ENCODE measurements at places on chromosomes 1 and 21. TPM values are rescaled to one million over a fixed set of nuclear protein-coding genes. Genes with fewer than 3 reads are reported as not detected.

DNA sequence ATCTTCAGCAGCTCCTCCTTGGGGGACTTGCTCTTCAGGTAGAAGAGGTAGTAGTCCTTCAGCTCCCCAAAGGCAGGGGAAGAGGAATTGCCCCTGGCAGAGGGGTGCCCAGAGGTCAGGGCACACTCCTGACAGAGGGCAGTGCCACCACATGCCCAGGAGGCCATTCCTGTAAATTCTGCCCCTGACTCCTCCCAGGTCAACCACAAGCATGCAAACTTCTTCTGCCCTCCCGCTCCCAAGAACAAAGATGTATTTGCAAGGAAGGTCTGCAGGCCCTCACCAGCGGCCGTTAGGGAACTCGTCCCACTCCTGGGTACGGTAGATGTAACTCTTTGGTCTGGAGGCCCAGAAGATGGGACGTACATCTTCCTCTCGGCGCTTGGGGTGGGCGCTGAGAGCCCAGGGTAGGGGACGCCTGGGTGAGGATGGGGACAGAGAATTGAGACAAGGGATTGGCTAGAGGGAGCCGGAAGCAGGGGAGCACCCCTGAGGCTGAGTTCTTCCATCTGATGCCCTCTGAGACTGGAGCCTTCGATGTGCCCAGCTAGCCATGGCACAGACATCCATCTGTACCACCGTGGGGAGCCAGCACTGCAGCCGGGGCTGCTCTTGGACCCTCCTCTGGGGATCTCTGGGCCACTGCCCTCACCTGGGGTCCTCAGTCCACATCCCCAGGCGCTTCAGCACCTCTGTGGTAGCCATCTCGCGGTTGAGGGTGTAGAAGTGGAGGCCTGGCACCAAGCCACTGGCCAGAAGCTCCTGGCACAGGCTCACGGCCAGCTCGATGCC is 11.1 kb downstream of the MTHFR start:
- H3K4me3 ChIP-seq: no peak overlapping the region
- DNase-seq: no peak
- H3K27ac ChIP-seq: no peak overlapping the region
- no peaks in the 10 kb centered on the region for H3K4me1 ChIP-seq
- peaks cover 3% of the 10 kb centered on the region for H3K36me3 ChIP-seq

DNA sequence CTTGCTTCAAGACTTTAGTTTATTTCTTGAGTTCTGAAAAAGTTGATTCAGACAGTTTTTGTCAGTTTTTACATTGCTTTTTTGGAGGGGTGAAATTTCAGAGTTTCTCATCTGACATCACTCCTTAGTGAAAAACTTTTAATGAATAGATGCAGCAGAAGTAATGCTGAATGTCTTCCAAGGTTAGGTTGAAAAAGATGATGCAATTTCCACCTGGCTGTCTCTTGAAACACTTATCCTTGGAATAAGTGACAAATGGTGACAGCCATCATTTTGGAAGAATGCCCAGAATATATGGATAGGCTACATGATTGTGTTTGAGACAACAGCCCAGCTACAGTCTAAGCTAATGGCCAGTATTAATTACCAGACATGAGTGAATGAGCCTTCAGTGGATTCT is 140.8 kb downstream of the ZNF644 start:
- H3K4me1 ChIP-seq: no peaks in the 10 kb centered on the region
- H3K27ac ChIP-seq: no peak overlapping the region
- no peak overlapping the region for H3K4me3 ChIP-seq
- H3K27me3 ChIP-seq: no peaks in the 10 kb centered on the region

DNA sequence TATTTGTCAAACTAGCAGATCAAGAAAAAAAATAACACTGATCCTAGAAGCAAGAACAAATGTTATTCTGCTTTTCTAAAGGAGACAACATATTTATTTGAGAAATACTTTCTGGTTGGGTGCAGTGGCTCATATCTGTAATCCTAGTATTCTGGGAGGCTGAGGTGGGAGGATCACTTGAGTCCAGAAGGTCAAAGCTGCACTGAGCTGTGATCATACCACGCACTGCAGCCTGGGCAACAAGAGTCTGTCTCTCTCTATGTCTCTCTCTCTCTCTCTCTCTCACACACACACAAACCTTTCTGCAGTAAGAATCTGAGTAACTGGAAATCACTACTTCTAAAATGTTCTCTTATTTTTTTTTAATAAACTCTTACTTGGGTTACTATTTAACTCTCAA is 31.2 kb downstream of the PRPF38A start:
- H3K4me3 ChIP-seq: no peak overlapping the region
- no peaks in the 10 kb centered on the region for H3K4me1 ChIP-seq
- peaks cover 3% of the 10 kb centered on the region for H3K36me3 ChIP-seq
- H3K27me3 ChIP-seq: no peaks in the 10 kb centered on the region
- H3K27ac ChIP-seq: no peak overlapping the region

GRCh38 chr1:17609529-17609928 is 70.0 kb downstream of the ARHGEF10L start:
- H3K4me1 ChIP-seq: no peaks in the 10 kb centered on the region
- H3K36me3 ChIP-seq: no peaks in the 10 kb centered on the region
- no peak for DNase-seq
- H3K27ac ChIP-seq: no peak overlapping the region

DNA sequence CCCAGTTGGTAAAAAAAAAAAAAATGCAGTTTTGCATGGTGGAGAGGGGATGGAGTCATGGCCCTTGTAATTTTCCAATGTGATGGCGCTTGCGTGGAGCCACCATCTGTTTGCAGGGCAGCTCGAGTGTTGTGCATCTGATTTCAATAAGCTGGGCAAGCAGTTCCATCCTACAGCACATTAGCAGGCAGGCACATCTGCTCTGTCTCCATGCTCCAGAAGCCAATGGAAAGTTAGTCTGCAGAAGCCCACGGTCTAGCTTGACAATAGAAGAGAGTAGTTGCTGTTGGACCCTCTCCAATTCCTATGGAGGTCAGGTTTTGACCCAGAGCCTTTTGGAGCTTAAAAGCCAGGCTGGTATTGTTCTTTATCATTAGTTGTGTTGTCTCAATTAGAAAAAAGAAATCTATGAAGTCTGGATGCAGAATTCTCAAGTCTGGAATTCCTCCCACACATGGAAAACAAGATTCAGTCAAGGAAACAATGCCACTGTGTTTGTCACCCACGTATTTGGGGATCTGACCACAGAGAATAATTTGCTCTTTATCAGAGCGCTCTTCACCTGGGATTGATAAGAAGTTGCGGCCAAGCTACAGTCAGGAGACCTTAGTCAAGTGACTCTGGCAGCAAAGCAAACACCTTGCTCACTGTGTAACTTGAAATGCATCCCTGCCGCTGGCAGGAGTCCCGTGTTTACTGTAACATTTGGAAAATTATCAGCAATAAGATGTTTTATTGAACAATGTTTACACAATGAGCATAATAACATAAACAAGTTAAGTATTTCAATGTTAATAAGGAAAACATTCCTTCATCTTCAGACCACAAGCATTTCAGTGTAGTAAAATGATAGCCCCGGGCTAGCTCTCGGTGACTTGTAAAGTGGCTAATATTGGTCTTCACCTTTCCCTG is 20.7 kb downstream of the NGF start:
- no peak overlapping the region for H3K4me3 ChIP-seq
- no peaks in the 10 kb centered on the region for H3K27me3 ChIP-seq
- no peak for DNase-seq
- H3K4me1 ChIP-seq: no peaks in the 10 kb centered on the region
- no peaks in the 10 kb centered on the region for H3K36me3 ChIP-seq
- H3K27ac ChIP-seq: no peak overlapping the region

DNA sequence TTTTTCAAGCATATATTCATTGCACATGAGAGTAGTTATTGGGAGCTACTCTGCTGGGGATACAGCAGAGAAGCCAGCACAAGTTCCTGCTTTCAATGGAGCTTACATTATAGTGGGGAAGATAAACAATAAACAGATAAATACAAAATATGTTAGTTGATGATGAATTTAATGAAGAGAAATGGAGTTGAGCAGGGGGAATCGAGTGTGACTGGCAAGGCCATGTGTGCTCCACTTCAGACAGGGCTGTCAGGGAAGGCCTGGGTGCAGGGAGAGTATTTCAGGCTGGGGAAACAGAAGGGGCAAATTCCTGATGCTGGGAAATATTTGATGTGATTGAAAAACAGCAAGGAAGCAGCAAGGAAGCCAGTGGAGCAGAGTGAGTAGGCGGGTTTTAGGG is 21.2 kb upstream of the BRDT start:
- no peak for DNase-seq
- H3K27me3 ChIP-seq: no peaks in the 10 kb centered on the region
- H3K27ac ChIP-seq: no peak overlapping the region
- no peaks in the 10 kb centered on the region for H3K4me1 ChIP-seq

- H3K4me3 ChIP-seq: no peak overlapping the region
- DNase-seq: no peak
- H3K27me3 ChIP-seq: no peaks in the 10 kb centered on the region
- no peak overlapping the region for H3K27ac ChIP-seq
- no peaks in the 10 kb centered on the region for H3K4me1 ChIP-seq
Observed at GRCh38 chr1:219668446-219668845, 55.5 kb upstream of the ZC3H11B start.

DNA sequence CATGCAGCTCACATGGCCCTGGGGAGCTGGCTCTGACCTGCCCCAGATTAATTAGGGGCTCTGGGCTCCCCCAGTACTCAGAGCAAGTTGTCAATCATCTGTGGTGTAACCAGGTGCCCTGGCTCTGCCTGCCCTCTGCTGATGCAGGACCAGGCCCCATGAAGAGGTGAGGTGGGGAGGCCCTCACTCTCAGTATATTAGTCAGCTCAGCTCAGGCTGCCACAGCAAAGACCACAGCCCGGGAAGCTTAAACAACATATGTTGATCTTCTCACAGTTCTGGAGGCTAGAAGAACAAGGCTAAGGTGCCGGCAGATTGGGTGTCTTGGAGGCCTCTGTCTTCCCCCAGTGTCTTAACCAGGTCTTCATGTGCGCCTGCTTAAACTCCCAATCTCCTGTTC is 66.5 kb downstream of the FCRL5 start:
- H3K27ac ChIP-seq: no peak overlapping the region
- H3K36me3 ChIP-seq: no peaks in the 10 kb centered on the region
- H3K27me3 ChIP-seq: no peaks in the 10 kb centered on the region
- DNase-seq: no peak

- no peaks in the 10 kb centered on the region for H3K4me1 ChIP-seq
- H3K4me3 ChIP-seq: no peak overlapping the region
- H3K36me3 ChIP-seq: no peaks in the 10 kb centered on the region
- no peak for DNase-seq
Observed at GRCh38 chr1:153395776-153396175, 4.9 kb upstream of the S100A8 start.

DNA sequence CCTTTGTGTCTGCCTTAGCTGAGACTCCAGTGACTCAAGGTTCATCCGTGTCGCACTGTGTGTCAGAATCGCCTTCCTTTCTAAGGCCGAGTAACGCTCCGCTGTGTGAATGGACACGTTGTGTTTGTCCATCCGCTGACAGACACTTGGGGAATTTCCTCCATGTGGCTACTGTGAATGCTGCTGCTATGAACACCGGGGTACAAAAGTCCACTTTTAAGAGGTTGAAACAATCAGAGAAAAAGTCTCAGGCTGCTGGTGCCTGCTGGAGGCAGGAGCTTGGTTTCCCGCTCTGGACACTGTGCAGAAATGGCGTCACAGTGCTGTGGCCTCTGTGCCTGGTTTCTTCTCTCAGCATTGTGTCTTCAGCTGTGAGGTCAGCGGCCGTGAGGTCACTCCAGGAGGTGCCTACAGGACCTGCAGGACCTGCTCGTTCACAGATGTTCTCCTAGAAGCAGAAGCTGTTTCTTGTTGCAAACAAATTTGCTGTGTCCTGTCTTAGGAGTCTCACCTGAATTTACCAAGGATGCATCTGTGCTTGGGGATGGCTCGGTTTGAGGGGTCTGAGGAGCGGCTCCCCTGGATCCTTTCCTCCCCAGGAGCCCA is 34.2 kb downstream of the KRTAP10-1 start:
- H3K36me3 ChIP-seq: no peaks in the 10 kb centered on the region
- DNase-seq: no peak
- no peak overlapping the region for H3K27ac ChIP-seq
- no peaks in the 10 kb centered on the region for H3K27me3 ChIP-seq
- H3K4me1 ChIP-seq: no peaks in the 10 kb centered on the region

DNA sequence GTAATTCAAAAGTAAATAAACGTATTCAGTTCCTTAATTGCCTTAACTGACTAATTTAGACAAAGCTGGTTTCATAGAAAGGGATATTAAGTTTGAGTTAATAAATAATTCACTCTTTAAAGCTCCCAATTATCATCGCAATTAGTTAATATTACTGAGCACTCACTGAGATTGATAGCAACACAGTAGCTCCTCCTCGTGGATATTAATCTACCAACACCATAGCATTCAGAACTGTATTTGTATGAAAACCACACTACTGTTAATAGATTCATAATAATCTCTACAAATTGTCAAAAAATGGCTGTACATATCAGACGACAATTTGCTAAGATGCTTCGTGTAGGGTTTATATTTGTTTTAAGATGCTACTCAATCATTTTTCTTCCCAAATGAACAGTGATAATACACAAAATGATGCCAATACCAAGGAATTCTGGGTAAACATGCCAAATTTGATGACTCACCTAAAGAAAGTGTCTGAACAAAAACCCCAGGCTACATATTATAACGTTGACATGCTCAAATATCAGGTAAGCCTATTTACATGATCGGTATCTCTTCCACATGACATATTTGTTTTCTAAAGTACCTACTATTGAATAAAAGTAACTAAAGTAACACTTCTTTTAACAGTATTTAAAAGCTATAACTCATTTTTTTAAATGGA is 18.8 kb upstream of the DYNLT5 start:
- H3K4me3 ChIP-seq: no peak overlapping the region
- no peaks in the 10 kb centered on the region for H3K27me3 ChIP-seq
- H3K36me3 ChIP-seq: no peaks in the 10 kb centered on the region
- no peak for DNase-seq
- no peaks in the 10 kb centered on the region for H3K4me1 ChIP-seq
- no peak overlapping the region for H3K27ac ChIP-seq

The HSPA6 gene
- 8.5 TPM for polyA plus RNA-seq

- no peaks in the 10 kb centered on the region for H3K27me3 ChIP-seq
- DNase-seq: no peak
- H3K4me1 ChIP-seq: no peaks in the 10 kb centered on the region
- no peaks in the 10 kb centered on the region for H3K36me3 ChIP-seq
- no peak overlapping the region for H3K27ac ChIP-seq
- H3K4me3 ChIP-seq: no peak overlapping the region
Observed at GRCh38 chr1:239844833-239845232, 246.8 kb upstream of the FMN2 start.

DNA sequence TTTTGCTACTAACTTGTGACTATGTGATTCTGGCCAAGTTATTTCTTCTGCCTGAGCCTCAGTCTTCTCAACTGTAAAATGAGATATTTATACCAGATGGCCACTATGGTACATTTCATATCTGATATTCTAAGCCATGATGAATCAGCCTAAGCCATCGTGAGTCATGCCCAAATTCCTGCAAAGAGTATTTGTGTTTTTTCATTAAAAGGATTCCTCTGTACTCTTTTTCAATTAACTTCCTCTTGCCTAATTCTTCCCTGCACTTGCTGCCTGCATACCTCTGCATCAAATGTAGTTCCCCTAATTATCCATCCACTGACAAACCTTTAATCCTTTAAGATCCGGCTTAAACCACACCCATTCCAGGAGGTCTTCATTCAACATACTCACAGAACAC is 575.1 kb upstream of the BEND5 start:
- H3K4me1 ChIP-seq: no peaks in the 10 kb centered on the region
- H3K27me3 ChIP-seq: no peaks in the 10 kb centered on the region
- no peak for DNase-seq

The KCNQ4 gene
- 0.07 TPM for polyA plus RNA-seq

GRCh38 chr1:231733672-231734071 is 107.1 kb downstream of the DISC1 start:
- no peak overlapping the region for H3K4me3 ChIP-seq
- no peaks in the 10 kb centered on the region for H3K27me3 ChIP-seq
- no peaks in the 10 kb centered on the region for H3K4me1 ChIP-seq
- no peak for DNase-seq
- H3K36me3 ChIP-seq: no peaks in the 10 kb centered on the region
- no peak overlapping the region for H3K27ac ChIP-seq
